ENCODE measurements at places on chromosomes 2 and 18.

DNA sequence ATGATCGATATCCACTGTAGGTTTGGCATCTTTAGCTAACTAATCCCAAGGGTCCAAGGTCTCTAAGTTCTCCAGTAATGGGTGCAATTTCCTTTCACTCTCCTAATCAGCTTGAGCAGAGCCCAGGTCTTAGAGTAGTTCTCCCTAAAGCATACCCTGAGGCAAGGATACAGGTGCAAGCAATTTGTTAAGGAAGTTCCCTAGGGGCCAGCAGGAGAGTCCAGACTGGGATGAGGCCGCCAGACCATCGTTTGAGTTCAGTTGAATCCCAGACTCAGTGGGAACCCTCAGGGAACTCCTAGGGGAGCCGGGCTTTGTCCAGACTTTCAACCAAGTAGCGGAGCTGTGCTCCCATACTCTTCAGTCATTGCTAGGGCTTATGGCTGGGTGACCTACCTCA, 835.4 kb upstream of the CDH2 start:
- no peak for DNase-seq

DNA sequence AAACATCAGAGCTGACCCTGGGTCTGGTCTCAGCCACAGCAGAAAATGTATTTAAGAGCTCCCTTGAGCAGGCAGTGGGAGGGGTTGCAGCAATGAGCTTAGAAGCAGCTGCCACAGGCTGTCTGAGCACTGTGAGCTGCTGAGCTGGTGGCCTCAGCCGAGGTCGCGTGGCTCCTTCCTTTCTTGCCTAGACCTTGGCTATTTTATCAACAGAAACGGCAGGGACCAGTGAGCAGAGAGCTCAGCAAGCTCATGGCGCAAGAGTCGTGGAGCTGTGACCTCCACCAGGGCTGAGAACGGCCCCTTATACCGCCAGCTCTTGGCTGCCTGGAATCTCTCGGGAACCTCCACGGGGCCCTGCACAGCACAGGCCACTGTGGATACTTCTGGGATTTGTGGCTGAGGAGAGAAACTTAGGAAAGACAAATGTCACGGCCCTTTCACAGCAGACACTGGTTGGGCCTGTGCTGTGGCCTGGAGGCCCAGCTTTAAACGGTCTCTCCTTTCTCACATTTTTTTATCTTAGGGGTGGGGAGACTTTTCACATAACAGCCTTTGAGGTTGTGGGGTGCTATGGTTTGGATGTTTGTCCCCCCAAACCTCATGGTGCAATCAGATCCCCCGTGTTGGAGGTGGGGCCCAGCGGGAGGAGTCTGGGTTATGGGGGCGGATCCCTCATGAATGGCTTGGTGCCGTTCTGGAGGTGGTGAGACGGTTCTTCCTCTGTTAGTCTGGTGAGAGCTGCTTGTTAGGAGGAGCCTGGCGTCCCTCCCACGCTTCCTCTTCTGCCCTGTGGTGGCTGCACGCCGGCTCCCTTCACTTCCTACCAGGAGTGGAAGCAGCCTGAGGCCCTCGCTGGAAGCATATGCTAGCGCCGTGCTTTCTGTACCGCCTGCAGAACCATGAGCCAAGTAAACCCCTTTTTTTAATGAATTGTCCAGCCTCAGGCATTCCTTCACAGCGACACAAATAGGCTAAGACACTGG, 1.7 kb downstream of the ALLC start:
- DNase-seq = peak; percentile 49

GRCh38 chr18:36424741-36425142, 127.2 kb downstream of the FHOD3 start:
- DNase-seq = no peak

DNA sequence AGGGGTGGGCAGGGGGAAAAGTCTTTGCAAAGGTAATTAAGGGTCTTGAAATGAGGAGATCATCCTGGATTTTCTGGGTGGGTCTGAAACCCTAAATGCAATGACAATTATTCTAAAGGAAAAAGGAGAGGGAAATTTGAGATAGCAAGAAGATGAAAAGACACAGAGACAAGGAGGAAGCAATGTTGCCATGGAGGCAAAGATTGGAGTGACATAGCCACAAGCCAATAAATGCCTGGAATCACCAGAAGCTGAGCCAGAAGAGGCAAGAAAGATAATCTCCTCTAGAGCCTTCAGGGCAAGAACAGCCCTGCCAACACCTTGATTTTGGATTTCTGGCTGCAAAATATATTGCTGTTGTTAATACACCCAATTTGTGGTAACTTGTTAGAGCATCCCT, 1246.3 kb upstream of the PIK3C3 start:
- no peak for DNase-seq

DNA sequence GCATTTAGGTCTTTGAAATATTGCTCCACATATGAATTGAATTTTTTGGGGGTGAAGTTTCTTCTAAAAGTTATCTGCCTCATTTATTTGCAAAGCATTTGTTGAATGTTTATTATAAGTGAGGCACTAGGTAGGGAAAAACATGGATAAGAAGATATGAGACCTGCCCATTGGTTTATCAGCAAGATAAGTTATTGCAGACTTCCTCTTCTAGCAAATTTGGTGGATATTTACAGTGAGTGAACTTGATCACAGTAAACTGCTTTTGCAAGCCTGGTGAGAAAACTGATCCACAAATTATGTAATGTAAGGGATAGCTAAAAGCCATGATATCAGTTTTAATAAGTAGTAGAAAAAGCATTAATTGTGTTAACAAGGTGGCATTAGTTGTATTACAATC, 364.8 kb downstream of the SOCS6 start:
- no peak for DNase-seq

GRCh38 chr2:46471019-46471583, 8.3 kb upstream of the TMEM247 start:
- no peak for DNase-seq

GRCh38 chr2:226121046-226121738, 678.4 kb downstream of the IRS1 start:
- DNase-seq = no peak

DNA sequence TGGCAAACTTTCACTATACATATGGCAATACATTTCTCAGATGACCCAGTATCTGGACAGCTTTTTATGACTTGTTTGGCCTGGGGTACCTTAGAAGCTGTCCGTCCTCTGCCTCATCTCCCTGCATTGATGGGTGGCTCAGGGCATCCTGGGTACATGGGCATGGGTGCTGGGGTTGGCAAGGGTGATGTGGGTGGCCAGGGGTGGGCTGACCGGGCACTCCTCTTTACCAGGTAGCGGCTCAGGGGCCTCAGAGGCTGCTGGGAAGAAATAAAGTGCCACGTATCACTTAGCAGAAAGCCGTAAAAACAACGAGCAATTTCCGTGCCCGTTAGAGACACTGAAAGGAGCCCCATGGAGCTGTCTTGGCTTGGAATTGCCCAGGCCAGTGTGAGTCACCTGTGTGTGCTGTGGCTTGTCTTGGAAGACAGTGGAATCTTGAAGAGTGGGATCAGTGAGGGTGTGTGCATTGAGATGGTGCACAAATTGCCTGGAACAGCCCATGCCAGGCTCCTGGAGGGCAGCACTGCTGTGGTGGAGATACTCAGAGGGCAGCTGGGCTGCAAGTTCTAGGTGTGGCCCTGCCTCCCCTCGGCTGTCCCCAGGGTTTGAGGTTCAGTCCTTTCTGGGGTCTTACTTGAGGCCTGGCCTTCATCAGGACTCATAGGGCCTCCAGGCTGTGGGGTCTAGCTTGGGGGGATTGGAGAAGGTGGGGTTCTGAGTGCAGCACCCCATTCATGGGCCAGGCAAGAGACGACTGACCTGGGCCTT, 88.8 kb downstream of the FHOD3 start:
- no peak for DNase-seq

DNA sequence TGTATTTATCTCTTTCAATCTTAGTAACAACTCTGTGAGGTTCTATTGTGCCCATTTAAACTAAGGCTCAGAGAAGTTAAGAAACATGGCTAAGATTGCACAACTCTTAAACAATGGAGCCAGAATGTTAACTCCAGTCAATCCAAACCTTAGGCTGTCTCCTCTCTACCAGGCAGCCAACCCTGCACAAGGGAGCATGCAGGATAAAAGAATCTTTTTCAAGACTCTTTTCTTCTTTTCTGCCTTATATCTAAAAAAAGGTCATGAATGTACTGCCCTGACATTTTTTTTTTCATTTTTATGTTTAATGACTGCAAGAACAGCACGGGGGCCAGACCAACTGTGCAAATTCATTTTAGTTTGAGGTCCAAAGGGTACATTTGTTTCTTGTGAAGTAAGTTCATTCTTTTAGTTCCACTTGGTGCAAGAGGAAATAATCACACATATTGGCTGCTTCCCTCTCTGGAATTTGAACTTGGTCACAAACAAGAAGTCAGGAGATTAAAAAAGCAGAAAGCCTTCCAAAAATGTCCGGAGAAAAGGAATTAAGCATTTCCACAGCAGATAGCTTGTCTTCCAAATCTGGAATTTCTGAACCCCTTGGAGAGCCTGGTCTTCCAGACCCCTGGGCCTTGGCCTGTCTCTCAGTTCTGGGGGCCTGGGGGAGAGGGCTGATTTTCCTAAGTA, 96.0 kb upstream of the RIOK3 start:
- no peak for DNase-seq

DNA sequence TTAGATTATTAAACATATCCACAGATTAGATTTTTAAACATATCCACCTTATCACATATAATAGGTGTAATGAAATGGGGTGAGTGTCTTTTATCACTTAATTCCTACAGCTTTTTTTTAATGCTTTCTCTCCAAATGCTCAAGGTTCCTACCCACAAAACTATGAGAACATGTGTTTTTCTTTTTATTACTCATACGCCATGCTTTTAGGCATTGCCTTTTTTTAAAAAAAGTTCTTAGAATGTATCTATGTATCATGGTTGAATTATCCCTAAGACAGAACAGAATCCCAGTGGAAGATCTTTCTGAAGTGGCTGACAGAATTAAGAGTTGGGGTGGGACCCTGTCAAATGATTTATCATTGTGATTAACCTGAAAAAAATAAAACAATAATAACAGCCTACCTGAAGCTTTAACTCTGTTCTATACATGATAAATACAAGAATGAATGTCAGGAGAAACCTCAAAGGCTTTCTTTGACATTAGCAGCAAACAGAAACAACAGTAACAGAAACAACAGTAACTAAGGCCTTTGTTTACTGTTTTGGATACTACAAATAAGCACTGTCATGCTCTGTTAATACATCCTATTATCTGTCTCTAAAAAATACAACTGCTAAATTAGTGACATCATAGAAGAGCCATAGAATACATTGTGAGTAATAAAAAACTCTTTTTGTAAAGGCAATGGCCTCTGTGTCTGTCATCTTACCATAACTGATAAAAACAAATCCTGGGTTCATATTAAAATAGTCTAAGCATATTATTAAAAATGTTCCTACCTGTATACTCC, 4.1 kb upstream of the ZNF397 start:
- DNase-seq = no peak
